ENCODE measurements at places on chromosomes 11 and 22. TPM values are rescaled to one million over a fixed set of nuclear protein-coding genes. Genes with fewer than 3 reads are reported as not detected.

Gene DGAT2
- total RNA-seq = 6.5 TPM

Gene IL17REL
- total RNA-seq = not detected

Gene SLC5A1
- not detected for total RNA-seq

Gene CCDC116
- total RNA-seq = 0.69 TPM

DNA sequence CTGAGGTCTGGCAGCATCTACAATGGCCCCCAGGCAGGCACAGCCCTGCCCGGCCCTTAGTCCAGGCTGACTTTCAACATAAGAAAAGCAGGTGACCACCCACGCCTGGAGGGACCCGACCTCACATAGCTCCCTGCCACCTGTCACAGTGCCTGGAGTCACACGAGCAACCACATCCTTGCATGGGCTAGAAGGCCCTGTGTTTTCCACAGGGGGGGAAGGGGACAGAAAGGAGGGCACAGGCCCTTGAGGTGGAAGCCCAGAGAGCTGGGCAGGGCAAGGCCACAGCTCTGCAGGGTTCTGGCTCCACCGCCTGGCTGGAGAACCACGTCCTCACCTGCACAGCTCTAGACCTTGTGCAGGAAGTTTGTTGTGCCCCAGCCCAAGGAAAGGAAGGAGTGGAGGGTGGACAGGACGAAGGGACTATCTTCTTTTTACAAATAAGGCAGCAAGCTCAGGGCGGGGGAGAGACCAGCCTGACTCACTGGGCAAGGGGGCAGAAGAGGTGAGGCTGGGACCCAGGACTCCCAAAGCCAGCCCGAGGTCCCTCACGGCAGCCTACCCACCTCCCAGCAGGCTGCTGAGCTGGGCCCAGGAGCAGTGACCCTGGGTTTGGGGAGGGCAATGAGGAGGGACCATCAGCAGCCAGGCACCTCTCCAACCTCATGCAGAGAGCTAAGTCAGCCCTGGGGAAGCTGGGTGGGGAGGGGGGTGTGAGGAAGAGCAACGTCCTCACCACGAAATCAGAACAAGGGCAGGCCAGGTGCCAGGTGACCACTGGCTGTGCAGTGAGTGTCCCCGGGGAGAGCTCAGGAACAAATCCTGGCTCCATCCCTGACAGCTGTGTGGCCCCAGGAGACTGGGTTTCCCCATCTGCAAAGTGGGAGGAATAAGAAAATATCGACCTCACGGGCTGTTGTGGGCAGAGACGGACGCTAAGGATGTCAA lies 4.3 kb downstream of the C1QTNF6 start:
- no peak overlapping the region for H3K27ac ChIP-seq
- peaks cover 32% of the 10 kb centered on the region for H3K4me1 ChIP-seq
- no peak for DNase-seq
- H3K27me3 ChIP-seq = no peaks in the 10 kb centered on the region

- H3K4me3 ChIP-seq = peak within 1 kb of the TSS; percentile 96
- peak within 1 kb of the TSS; percentile 98 for H3K27ac ChIP-seq
- H3K27me3 ChIP-seq = no peaks in the 10 kb centered on the region
Observed at GRCh38 chr11:57667736-57668433, at the start of gene ZDHHC5. Gene ZDHHC5 (plus strand): TSS chr11:57668114. CDS start chr11:57673091, 4,977 bp downstream.

- no peaks in the 10 kb centered on the region for H3K27me3 ChIP-seq
- H3K4me3 ChIP-seq = no peak overlapping the region
- no peak overlapping the region for H3K27ac ChIP-seq
Observed at GRCh38 chr11:13189561-13190426, 87.8 kb upstream of the BMAL1 start.

GRCh38 chr11:126756855-126757254 lies 243.7 kb downstream of the KIRREL3 start:
- no peak overlapping the region for H3K27ac ChIP-seq
- DNase-seq = no peak
- no peaks in the 10 kb centered on the region for H3K36me3 ChIP-seq
- no peaks in the 10 kb centered on the region for H3K4me1 ChIP-seq
- H3K4me3 ChIP-seq = no peak overlapping the region

DNA sequence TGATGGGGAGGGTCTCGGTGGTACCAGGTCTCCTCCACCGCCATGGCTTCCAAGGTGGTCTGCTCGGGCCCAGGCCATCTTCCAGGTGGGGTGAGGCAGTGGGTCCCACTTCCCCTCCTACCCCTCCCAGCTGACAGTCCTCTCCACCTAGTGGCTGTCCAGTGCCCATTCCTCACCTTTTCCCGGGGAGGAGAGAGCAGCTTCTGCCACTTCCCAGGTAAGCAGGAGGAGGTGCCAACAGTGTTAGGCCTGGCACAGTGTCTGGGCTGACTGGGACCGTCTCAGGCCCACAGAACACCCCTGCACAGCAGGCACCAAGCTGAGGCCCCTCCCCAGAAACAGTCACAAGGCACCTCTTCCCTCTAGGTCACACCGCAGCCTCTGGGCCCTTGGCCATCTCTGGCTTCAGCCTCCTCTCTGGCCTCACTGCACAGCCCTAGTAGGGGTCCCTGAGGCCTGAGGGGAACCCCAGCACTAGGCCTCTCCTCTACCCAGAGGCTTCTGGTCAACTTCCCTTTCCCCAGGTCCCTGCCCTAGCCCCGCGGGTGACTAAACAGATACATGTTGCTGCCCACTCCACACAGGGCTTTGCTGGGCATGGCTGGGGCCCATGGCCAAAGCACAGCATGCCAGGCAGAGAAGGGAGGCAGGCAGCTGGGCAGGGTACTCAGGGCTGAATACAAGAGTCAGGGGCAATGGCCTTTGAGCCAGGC lies 2.3 kb upstream of the ANKRD13D start:
- H3K27ac ChIP-seq = peak overlapping the region; percentile 98
- peaks cover 39% of the 10 kb centered on the region for H3K36me3 ChIP-seq
- peaks cover 52% of the 10 kb centered on the region for H3K4me1 ChIP-seq
- no peak overlapping the region for H3K4me3 ChIP-seq
- no peak for DNase-seq
- H3K27me3 ChIP-seq = no peaks in the 10 kb centered on the region

DNA sequence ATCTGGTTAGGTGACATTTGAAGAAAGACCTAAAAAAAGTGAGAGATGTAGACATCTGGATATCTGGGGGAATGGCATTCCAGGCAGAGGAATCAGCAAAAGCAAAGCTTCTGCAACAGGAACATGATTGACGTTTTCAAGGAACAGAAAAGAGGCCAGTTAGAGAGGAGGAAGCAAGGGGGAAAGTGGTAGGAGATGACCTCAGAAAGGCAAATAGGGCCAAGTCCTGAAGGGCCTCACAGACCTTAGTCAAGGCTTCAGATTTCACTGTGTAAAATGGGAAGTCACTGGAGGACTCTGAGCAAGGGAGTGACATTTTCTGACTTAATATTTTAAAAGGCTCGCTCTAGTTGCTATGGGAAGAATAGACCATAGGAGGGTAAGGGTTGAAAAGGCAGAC lies 9.7 kb downstream of the DEUP1 start:
- no peak for DNase-seq
- no peak overlapping the region for H3K4me3 ChIP-seq
- H3K36me3 ChIP-seq = no peaks in the 10 kb centered on the region
- no peaks in the 10 kb centered on the region for H3K27me3 ChIP-seq
- H3K27ac ChIP-seq = no peak overlapping the region
- H3K4me1 ChIP-seq = no peaks in the 10 kb centered on the region

- peak within 1 kb of the TSS; percentile 97 for H3K27ac ChIP-seq
Observed at GRCh38 chr22:37559901-37560607, at the start of gene CDC42EP1. Gene CDC42EP1 (plus strand): TSS chr22:37560480. CDS start chr22:37566350, 5,870 bp downstream.

DNA sequence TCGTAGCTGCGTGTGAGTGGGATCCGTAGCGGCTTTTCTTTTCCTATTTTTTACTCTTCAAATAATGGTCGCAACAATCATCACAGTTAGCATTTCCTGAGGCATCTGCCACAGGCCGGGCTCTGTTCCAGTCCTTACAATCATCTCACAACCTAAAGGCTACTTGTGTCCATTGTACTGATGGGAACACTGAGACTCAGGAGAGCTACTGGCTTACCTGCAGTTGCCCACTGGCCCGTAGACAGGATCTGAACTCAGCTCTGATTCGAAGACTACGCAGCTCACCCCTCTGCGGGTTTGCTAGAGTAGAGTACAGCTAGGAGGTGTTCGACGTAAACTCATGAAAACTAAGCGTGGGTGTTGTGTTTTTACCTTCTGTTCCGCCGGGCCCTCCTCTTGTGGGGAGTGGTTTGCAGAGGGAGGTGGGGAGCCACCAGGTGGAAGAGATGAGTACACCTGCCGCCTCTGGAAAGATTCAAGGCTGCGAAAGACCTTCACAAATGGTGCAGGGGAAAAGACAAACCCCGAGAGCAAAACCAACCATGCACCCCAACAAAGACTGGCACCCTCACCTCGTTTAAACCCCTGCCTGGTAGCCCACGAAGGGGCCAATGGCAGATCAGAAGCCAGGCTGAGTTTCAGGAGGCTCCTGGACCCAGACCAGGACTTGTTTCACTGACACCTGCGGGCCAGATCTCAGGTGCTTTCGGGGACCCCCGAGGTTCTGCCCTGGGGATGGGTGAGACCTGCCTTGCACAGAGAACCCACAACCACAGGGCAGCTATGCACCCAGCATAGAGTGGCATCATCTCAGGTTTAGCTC lies 18.3 kb upstream of the RFPL3 start:
- H3K4me1 ChIP-seq = no peaks in the 10 kb centered on the region
- H3K36me3 ChIP-seq = no peaks in the 10 kb centered on the region
- peak; percentile 86 for DNase-seq
- H3K27me3 ChIP-seq = no peaks in the 10 kb centered on the region

- H3K36me3 ChIP-seq = no peaks in the 10 kb centered on the region
- DNase-seq = no peak
- no peak overlapping the region for H3K4me3 ChIP-seq
- no peaks in the 10 kb centered on the region for H3K27me3 ChIP-seq
- H3K27ac ChIP-seq = no peak overlapping the region
- no peaks in the 10 kb centered on the region for H3K4me1 ChIP-seq
Observed at GRCh38 chr11:41612415-41612814, 153.0 kb upstream of the LRRC4C start.

DNA sequence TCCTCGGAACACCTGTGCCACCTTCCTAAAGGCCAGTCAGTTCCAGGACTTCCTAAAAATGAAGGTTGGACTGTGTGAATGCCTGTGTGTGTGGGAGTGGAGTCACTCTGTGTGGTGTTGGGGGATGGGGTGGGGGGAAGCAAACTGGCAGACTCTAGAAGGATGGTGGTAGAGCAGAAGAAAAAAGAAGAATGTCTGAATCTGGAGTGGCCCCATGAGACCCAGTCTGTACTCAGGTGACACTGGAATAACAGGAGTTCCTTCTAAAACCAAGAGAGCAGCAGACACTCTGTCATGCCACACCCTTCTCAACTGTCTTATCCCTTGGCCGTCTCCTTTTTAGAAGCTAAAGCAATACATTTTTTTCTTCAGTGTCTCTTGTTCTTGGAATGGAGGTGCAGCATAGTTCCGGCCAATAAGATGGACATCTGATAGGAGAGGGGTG lies 82.9 kb downstream of the MAML2 start:
- H3K27ac ChIP-seq = no peak overlapping the region
- no peaks in the 10 kb centered on the region for H3K27me3 ChIP-seq
- H3K36me3 ChIP-seq = no peaks in the 10 kb centered on the region
- no peak for DNase-seq
- no peak overlapping the region for H3K4me3 ChIP-seq

- H3K4me3 ChIP-seq = no peak overlapping the region
- H3K27me3 ChIP-seq = no peaks in the 10 kb centered on the region
- H3K4me1 ChIP-seq = no peaks in the 10 kb centered on the region
- H3K27ac ChIP-seq = no peak overlapping the region
Observed at GRCh38 chr11:88181776-88182175, 6.5 kb upstream of the RAB38 start.

- H3K36me3 ChIP-seq = no peaks in the 10 kb centered on the region
- no peaks in the 10 kb centered on the region for H3K4me1 ChIP-seq
- no peaks in the 10 kb centered on the region for H3K27me3 ChIP-seq
- H3K27ac ChIP-seq = no peak overlapping the region
- H3K4me3 ChIP-seq = no peak overlapping the region
Observed at GRCh38 chr11:47904808-47905207, 56.7 kb upstream of the NUP160 start.

- no peaks in the 10 kb centered on the region for H3K4me1 ChIP-seq
- H3K27me3 ChIP-seq = no peaks in the 10 kb centered on the region
- H3K27ac ChIP-seq = no peak overlapping the region
- DNase-seq = no peak
- no peaks in the 10 kb centered on the region for H3K36me3 ChIP-seq
Observed at GRCh38 chr11:85774256-85775101, 36.5 kb downstream of the SYTL2 start.

- H3K4me3 ChIP-seq = no peak overlapping the region
- H3K36me3 ChIP-seq = peaks cover 5% of the 10 kb centered on the region
- peak overlapping the region; percentile 44 for H3K27ac ChIP-seq
- H3K4me1 ChIP-seq = peaks cover 43% of the 10 kb centered on the region
- no peak for DNase-seq
- H3K27me3 ChIP-seq = no peaks in the 10 kb centered on the region
Observed at GRCh38 chr11:43687120-43687791, 6.7 kb downstream of the HSD17B12 start.

DNA sequence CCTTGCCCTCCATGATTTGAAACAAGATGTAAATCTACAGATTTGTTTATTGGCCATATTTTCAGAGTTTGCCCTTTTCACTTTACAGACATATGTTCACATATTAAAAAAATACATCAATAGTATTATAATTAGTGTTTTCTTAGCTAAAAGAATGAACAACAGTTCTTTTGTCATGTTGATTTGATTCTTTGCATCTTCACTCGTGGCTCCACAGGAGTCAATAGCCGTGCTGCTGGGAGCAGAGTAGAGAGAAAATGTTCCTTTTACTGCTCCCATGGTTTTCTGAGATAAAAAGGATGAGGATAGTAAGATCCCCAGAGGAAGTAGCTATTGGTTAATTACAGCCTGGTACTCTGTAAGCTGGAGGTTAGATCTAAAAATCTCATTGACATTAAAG lies 151.2 kb downstream of the PGR start:
- H3K36me3 ChIP-seq = peaks cover 31% of the 10 kb centered on the region
- H3K27ac ChIP-seq = no peak overlapping the region
- H3K4me3 ChIP-seq = no peak overlapping the region
- H3K4me1 ChIP-seq = no peaks in the 10 kb centered on the region

DNA sequence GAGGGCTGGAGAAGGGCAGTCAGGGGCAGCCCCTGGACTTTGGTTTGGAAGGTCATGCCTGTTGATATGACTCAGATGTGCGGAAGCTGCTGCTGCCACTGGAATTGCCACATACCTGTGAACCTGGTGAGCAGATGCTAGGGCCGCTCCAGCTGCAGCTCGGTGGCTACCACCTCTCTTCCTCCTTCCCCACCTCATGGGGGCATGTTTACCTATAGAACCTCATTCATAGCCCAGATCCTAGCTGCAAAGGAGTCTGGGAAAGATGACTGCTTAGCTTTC lies 17.5 kb upstream of the TSPAN18 start:
- H3K4me3 ChIP-seq = no peak overlapping the region
- no peaks in the 10 kb centered on the region for H3K4me1 ChIP-seq
- no peaks in the 10 kb centered on the region for H3K36me3 ChIP-seq
- no peak for DNase-seq
- H3K27ac ChIP-seq = no peak overlapping the region
- H3K27me3 ChIP-seq = no peaks in the 10 kb centered on the region

GRCh38 chr11:66561178-66561974 lies 7.0 kb downstream of the CTSF start:
- peaks cover 5% of the 10 kb centered on the region for H3K36me3 ChIP-seq
- H3K4me1 ChIP-seq = peaks cover 16% of the 10 kb centered on the region
- no peaks in the 10 kb centered on the region for H3K27me3 ChIP-seq

DNA sequence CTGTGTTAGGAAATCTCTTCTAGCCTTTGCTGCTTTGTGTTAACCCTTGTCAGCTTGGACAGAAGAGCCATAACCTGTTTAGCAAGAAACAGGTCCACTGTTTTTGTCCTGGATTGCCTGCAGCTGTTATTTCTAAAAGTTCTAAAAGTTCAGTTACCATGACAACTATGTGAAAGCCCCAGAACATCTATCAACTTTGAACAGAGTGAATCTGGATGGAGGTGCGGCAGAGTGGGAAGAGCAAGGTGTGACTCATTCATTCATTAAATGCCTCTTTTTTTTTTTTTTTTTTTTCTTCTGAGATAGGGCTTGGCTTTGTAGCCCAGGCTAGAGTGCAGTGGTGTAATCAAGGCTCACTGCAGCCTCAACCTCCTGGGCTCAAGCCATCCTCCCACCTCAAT lies 50.5 kb downstream of the RBX1 start:
- no peaks in the 10 kb centered on the region for H3K36me3 ChIP-seq
- no peaks in the 10 kb centered on the region for H3K27me3 ChIP-seq
- no peak overlapping the region for H3K27ac ChIP-seq

Data from esophagus muscularis mucosa (tissue), 4 donors.